Astrocyte (in vitro differentiated cells and primary cell): ENCODE measurements at places on chromosomes 11 and 22.

- DNase-seq = no peak
Measured at GRCh38 chr11:123527526-123527925, 97.5 kb downstream of the GRAMD1B start.

DNA sequence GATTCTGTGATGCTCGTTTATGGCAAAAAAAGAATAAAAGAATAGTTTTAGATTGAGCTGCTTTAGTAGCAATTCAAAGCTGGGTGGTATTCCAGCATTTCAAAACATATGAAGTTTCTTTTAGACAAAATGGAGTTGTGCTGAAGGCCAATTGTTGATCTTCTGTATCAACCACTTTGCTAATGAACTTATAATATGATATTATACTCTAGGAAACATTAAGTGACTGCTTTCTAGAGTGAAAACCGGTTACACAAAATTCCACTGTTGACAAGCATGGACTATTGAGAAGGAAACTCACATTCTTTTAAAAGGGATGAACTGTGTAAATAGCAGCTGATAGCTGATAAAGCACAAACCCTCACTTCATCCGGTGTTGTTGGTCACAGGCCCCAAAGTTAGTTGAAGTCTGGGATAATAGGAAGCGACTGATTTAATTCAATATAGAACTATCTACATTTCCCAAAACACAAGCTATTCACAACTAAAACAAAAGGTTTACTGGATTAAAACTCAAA is 255.1 kb downstream of the CADM1 start:
- DNase-seq = no peak

GRCh38 chr11:27381238-27381666 is 18.2 kb upstream of the CCDC34 start:
- DNase-seq = no peak

- DNase-seq = no peak
Measured at GRCh38 chr11:26844963-26845362, 123.1 kb upstream of the SLC5A12 start.

DNA sequence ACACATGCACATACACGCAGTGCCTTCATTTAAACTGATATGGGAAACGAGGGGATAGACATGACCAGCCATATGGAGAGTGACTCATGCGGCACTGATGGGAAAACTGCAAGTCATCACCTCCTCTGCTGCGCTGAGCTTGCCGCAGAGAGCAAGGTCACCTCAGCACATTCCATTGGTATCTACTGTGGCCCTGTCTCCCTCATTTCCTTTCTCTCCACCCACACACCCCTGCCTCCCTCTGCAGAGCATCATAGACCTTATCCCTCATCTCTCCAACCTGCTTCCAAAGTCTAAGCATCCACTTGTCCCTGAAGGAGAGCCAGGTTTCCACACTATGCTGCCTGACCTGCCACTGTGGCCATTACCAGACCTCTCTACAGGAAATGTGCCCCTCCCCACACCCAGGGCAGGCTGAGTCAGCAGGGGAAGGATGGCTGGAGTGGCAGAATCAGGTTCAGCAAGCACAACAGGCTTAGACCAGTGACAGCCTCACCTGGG is 116.9 kb upstream of the SNX19 start:
- DNase-seq = peak; percentile 99

DNA sequence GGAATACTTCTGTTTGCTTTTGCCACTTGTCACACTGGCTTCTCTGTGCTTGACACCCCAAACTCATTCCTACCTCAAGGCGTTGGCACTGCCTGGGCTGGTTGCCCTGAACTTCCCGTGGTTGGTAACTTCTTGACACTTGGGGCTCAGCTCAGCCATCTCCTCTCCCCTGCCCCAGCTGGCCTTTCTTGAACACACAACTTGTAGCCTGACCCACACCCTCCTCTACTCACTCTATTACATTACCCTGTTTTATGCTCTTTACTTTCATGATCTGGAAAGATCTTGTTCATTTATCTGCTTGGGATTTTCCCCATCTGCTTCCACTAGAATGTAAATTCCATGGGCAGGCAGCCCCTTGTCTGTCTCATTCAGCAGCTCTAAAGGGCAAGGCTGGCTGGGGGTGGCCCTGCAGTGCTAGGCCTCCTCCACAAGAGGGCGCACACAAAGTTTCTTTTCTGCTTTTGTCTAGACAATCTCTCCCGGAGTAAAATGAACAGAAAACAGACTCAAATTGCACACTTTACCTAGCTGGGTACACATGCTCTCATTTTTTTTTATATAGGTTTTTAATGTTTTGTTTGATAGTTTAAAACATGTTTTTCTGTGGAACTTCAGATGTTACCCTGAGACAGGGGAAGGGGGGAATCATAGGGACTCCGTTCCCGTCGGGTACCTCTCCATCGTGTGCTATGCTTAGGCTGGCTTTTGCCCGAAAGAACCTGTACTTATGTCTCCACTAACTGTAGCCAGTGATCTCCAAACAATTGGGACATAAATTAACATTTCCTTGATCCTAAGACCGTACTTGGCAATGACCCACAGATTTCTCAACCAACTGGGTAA is 16.4 kb upstream of the MRGPRX2 start:
- no peak for DNase-seq

DNA sequence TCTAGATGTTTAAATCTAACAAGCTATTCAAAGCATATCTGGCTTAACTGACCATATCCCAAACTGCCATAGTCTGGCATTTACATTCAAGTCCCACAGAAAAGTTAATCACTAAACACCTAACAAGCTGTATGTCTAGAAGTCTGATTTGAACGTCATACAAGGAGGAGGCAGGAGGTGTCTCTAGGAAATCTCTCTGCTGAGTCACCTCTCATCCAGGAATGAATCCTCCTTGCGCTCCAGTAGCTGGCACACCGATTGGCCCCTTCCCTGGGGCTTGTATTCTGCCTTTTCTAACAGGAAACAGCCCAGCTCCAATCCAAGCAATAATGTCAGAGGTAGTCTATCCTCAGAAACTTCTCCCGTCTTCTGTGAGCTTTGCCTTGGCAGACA is 31.8 kb downstream of the FEZ1 start:
- DNase-seq = peak; percentile 72

DNA sequence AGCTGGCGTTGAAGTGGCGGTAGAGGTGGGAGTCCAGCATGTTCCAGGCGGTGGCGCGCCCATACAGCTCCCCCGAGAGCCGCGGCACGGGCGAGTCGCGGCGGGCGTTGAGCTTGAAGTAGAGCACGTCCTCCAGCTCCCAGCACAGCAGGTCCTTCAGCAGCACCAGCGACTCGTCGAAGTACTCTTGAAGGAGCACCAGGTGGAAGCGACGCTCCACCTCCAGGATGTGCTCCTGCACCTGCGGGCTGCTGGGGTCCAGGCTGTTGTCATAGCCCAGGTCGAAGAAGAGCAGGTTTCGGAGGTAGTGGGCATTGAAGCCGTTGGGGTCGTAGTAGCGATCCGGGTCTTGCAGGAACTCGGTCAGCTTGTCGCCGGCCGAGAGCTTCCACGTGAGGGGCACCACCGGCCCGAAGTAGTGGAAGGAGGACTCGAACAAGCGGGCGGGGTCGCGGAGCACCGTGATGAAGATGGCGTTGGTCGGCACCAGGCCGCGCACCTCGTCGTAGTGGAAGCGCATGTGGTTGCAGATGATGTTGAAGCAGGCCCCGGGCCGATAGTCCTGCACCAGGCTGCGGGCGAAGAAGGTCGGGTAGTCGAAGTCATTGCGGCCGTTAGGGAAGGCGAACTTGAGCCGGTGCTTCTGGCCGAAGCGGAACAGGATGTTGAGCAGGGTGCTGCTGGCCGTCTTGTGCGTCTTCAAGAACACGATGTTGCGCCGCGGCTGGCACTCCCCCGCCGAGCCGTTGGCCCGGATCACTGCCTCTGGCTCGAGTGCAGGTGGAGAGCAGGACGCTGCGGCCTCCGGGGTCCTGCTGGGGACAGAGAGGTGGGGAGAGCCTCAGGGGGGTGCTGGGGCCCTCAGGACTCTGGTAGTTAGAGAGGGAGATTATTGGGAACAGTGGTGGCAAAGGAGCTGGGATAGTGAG is 9.0 kb upstream of the SEC14L6 start:
- no peak for DNase-seq
